ENCODE measurements at places on chromosomes 6 and 20. TPM values are rescaled to one million over a fixed set of nuclear protein-coding genes. Genes with fewer than 3 reads are reported as not detected.

The IMPG1 gene
- polyA plus RNA-seq, result 0.17 TPM

The CD40 gene
- 1.5 TPM for polyA plus RNA-seq

The RIPPLY2 gene
- polyA plus RNA-seq, result not detected

The DSP gene
- 0.02 TPM for polyA plus RNA-seq

The SLC22A16 gene
- polyA plus RNA-seq, result not detected

The ANKEF1 gene
- 2.0 TPM for polyA plus RNA-seq

The BPIFB1 gene
- polyA plus RNA-seq, result not detected

The PTCRA gene
- polyA plus RNA-seq, result not detected

The MMUT gene
- polyA plus RNA-seq, result 22.5 TPM
